ENCODE measurements at places on chromosomes 1 and 21.

DNA sequence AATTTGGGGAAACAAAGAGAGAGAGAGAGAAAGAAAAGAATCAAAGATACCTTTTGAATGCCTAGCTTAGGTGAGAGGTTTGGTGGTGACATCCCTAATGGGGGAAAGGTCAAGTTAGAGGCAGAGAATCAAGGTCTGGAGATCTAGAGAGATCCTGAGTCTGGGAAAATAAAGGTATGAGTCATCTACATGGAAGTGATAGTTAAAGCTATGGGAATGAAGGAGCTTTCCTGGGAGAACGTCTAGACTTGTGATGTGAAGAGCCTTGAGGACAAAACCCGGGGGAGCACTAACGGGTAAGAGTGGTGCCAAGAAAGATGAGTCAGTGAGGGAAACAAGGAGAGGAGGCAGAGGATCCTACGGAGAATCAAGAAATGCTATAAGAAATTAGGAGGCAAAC lies 110.8 kb upstream of the RUNX1 start:
- DNase-seq: no peak

- DNase-seq: no peak
These were observed 48.3 kb upstream of the SLC22A15 start for GRCh38 chr1:115927971-115928370.

- DNase-seq: no peak
These were observed 11.7 kb downstream of the FLG start for GRCh38 chr1:152313319-152313801.

- DNase-seq: no peak
These were observed 246.4 kb upstream of the NR5A2 start for GRCh38 chr1:199780948-199781670.

GRCh38 chr1:237811633-237812032 lies 79.1 kb downstream of the ZP4 start:
- peak; percentile 0 for DNase-seq

- no peak for DNase-seq
These were observed 20.1 kb downstream of the CFHR5 start for GRCh38 chr1:196997423-196997822.

DNA sequence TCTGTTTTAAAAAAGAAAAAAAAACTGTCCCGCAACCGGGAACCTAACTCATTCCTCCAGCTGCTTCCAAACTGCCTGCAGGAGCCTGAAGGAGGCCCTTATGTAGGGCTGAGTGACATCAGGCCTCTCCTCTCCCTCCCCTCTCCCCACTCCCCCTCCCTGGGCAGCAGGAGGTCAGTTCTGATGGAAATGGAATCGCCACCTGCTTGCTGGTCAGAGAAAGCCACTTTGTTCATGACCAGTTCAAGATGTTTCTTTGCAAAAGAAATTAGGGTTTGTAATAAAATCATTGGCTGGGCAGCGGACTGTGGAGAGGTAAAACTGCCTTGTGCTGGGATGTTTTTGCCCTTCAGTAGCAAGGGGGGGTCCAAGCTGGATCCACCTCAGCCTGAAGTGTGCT lies at the start of gene MAP1LC3C:
Gene MAP1LC3C (minus strand): TSS at position 73 of the 400 bp plus-strand sequence. CDS start 90 bp downstream, outside the sequence.
- DNase-seq: no peak

- peak; percentile 12 for DNase-seq
These were observed 613 bp downstream of the ZFYVE9 start for GRCh38 chr1:52142220-52143183.
